ENCODE measurements at places on chromosomes 11 and 22.

GRCh38 chr22:26587991-26588613, 1.8 kb downstream of the TPST2 start:
- DNase-seq = no peak

DNA sequence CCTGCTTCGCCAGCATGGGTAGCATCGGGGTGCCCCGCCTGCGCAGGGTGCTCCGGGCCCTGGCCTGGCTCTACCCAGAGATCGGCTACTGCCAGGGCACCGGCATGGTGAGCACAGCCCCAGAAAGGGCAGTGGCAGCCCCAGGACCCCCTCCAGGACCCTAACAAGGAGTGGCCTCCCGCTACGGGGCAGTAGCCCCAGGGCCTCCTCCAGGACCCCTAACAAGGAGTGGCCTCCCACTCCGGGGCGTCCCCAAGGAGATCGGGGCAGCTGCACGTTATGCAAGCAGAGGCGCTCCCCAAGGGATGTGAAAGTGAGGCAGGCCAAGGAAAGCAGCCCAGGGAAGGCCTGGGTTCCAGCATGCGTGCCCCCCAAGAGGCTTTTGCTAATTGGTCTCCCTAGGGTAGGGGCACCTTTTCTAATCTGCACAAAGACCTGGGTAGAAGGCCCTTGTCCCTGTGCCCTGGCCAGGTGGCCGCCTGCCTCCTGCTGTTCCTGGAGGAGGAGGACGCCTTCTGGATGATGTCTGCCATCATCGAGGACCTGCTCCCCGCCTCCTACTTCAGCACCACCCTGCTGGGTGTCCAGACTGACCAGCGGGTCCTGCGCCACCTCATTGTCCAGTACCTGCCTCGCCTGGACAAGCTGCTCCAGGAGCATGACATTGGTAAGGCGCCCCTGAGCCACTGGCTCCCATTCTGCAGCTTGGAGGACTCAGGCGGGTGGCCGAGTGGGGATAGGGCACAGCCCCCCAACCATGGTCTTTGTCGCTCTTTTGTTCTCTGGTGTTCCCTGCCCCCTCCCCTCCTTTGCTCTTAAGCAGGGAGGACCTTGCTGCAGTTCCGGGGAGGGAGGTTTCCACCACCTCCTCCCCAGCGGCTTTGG, 35.0 kb downstream of the SGSM3 start:
- DNase-seq = no peak

DNA sequence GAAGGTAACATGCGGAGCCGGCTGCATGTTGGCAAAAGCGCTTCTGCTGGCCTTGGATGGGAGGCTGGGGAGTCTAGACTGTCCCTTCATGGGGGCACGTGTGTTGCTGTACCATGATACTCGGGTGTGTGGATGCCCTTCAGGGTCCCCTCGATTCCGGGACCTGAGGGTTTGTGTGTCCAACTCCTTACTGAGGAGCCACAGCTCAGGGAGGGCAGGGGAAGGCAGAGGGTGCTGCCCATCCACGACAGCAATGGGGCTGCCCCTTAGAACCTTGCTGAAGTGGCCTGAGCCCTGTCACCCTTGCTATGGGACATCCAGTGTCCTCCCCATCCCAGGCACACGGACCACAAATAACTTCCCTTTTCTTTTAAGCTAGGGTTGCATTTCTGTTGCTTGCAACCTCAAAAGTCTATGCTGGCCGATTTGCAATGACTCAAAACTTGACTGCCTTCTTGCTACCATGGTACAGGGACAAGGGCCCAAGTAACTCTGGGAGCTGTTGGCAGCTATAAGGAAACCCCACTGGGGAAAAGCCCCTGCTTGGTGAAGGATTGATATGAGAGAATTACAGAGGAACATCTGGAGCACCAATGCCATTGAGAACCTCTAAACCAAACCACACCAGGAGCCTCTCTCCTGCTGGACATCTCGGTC, 43.8 kb downstream of the RTL6 start:
- no peak for DNase-seq

DNA sequence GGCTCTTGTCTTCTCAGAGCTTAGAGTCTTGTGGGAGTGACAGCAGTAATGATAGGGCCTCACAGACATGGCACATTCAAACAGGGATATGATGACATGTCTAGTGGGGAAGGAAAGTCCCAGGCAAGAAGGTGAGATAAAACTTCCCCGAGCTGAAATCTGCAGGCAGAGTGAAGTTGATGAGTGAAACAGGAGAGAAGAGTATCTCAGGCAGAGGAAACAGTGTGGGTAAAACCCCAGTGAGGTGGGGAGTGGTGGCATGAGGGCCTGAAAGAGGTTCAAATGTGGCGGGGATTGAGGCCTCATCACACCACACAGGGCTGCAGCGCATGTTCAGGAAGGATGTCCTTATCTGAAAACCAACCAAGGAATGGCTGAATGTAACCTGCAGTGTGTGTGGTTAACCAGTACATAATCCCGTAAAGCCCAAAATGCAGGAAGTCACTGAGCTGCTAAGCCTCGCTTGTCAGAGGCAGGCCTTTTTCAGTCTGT, 153.8 kb upstream of the E2F8 start:
- DNase-seq = no peak

GRCh38 chr11:1444321-1444720, 42.3 kb downstream of the MOB2 start:
- no peak for DNase-seq

- DNase-seq = no peak
These were observed 47.2 kb downstream of the USP28 start for GRCh38 chr11:113828191-113828590.

DNA sequence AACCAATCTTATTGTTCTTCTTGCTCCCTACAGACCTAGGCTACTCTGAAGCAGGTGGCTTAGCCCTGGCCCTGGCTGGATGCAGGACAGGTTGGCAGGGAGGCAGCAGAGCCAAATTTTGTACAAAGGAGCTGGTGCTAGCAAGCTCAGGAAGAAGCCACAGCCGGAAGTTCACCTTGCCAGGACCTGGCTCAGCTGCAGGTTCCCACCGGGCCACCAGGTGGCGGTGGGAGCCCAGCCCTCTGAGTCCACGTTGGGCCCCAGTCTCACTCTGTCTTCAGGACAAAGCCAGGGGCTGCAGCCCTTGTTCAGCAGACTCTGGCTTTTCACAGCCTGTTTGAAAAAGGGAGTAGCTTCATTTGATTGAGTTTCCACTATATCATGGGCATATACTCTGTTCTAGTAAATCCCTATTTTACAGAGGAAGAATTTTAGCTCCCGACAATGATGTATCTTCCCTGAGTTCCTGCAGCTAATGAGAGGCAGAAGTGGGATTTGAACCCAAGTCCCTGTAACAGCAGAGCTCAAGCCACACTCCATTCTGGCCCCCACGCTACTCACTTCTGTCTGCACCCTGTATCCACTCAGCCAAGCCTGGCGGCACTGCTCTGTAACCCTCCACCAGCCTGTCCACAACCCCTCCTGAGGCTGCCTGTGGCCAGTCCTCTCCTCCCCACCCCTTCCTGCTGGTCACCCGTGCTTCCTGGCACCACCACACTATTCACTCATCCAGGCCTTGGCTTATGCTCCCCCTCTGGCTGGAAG, 3.3 kb downstream of the TKFC start:
- peak; percentile 74 for DNase-seq

- DNase-seq = no peak
These were observed 40.2 kb downstream of the CELF1 start for GRCh38 chr11:47512701-47513100.

- no peak for DNase-seq
These were observed 13.0 kb downstream of the GALNT18 start for GRCh38 chr11:11608783-11609232.

DNA sequence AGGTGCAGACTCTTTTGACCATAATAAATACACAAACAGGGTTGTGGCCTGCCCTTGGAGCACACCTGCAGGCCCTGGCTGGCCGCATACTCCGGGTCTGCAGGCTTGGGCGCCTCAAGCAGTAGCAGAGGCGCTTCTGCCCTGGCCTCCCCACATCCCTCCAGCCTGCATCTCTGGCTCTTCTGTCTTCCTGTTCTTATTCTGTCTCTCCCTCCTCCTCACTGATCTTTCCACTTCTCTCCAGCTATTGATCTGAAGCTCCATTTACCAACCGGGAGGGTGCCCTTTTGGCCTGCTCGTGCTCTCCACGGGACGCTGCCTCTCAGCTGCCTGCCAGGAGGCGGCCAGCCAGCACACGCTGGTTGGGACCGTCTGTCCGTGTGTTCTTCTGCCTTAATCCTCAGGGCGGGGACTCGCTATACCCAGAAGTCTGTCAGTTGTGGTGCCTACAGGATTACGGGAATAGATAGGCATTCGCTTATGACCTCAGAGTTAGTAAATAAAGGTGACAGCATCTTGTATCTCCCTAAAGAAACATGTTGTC, 5.2 kb downstream of the UPB1 start:
- no peak for DNase-seq

DNA sequence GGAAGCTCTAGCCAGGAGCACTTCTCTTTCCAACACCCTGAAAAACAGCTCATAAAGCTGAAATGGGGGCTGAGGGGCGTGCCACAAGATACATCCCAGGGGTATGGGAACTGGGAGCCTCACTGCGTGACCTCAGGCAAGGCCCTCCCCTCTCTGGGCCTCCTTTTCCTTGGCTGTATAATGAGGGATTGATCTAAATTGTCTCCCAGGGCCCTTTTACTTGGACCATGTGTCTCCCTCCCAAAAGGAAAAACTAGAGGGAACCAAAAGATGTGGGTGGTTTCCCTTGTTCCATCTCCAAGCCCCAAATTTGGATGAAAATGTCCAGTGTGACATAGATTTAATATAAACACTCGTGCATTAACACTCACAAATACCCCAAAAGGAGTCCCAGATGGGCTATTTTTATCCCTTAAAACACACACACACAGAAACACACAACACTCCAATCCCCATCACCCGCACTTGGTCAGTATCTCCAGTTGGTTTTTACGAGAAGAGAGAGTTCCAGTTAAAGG, 25.9 kb upstream of the SMTN start:
- DNase-seq = no peak

DNA sequence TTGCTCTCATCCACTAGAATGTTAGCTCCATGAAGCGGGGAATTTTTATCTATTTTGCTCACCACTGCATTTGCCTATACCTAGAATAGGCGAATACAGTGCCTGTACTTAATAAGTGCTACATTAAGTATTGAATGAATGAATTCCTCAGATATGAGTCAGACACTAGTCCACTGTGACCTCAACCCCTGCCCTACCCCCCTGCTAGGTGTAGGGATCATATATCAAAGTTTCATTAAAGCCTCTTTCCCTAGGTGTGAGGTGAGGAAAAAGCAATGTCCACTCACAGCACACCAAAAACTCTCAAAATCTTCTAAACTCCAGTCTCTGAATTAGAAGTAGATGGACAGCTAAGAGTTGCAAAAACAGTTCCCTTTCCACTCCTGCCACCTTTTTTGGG, 9.8 kb upstream of the PSMA1 start:
- DNase-seq = no peak

DNA sequence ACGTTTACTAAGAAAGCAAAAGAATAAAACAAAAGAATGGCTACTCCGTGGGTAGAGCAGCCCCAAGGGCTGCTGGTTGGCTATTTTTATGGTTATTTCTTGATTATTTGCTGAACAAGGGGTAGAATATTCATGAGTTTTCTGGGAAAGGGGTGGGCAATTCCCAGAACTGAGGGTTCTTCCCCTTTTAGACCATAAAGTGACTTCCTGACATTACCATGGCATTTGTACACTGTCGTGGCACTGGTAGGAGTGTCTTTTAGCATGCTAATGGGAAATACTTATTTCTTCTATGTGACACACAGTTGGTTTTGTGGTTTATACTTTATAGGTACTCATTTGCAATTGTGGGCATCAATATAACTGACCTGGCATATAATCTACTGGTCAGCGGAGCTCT, 56.3 kb downstream of the SLN start:
- DNase-seq = no peak

DNA sequence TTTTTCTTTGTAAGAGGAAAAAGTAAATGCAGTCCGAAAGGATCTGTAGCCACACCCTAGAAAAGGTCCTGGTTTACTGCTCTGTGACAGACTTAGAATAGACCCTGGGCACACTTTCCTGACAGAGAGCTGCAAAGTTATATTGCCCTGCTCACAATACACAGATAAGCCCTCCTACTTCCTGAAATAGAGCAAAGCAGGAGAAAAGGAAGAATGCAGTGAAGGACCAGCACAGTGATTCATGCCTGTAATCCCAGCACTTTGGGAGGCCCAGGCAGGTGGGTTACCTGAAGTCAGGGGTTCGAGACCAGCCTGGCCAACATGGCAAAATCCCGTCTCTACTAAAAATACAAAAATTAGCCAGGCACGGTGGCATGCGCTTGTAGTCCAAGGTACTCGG, 2.2 kb downstream of the CYB561A3 start:
- DNase-seq = no peak

GRCh38 chr11:119774172-119774763, 45.3 kb upstream of the NECTIN1 start:
- DNase-seq = no peak

DNA sequence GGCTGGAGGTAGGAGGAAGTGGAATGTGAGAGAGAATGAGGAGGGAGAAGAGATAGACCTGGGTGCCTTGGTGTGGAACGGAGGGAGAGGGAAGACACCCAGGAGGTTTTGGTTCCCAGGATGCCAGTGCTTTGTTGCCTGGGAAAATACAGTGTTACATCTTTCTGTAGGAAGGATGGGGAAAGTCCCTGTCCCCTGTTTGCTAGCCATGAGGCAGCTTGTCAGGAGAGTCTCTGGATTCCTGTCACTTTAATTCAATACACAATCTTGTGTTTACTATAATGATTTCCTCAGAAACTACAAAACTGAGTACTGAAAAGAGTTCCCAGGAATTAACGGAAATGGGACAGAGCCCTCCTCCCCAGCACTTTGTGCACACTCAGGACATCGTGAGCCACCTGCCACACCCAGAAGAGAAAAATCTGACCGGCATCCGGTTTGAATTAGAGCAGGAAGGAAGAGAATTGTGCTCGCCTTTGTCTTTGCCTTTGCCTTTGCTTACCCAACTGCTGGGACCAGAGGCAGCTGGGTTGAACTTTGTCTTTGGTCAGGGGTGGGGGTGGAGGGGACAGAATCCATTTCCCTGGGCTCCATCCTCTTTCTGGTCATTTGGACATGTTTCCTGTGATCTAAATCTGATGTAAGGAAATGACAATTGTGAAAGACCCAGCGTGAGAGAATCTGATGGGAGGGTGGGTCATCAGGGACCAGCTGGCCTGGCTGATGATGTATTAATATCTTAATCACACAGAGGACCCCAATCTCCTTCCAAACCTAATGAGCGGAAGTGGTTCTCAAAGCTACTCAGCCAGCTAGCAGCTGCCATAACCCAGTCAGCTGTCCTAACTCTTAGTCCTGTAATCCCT, 1.3 kb upstream of the LIMK2 start:
- no peak for DNase-seq

- DNase-seq = no peak
These were observed 84.9 kb downstream of the PRR5L start for GRCh38 chr11:36381015-36381360.

DNA sequence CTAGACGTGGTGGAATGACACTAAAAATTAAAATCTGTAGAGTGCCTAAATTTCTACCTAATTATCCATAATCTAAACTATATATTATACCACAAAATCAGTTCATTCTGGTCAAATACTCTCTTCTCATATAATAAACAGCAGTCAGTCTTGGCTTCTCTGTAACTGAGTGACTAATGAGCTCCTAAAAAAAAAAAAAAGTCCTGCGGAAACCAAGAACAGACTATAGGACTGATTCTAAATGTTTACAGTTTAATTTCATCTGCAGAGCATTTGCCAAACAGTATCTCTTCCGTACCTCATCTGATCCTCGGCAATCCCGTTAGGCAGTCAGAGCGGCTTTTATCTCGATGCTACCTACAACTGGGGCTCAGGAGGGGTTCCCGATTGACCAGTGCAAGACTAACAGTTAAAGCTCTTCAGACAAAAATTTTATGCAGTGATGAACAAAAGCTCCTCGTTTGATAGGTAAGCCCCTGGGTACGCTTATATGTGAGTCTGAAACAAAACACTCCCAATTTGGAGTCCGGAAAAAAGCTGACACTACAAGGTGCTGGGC, 686 bp downstream of the KIF18A start:
- no peak for DNase-seq

All from activated T-helper 1 cell treated with Interleukin-2 at 50 U/mL for 16 hours (primary cell).